ENCODE measurements at places on chromosomes 3 and 15.

DNA sequence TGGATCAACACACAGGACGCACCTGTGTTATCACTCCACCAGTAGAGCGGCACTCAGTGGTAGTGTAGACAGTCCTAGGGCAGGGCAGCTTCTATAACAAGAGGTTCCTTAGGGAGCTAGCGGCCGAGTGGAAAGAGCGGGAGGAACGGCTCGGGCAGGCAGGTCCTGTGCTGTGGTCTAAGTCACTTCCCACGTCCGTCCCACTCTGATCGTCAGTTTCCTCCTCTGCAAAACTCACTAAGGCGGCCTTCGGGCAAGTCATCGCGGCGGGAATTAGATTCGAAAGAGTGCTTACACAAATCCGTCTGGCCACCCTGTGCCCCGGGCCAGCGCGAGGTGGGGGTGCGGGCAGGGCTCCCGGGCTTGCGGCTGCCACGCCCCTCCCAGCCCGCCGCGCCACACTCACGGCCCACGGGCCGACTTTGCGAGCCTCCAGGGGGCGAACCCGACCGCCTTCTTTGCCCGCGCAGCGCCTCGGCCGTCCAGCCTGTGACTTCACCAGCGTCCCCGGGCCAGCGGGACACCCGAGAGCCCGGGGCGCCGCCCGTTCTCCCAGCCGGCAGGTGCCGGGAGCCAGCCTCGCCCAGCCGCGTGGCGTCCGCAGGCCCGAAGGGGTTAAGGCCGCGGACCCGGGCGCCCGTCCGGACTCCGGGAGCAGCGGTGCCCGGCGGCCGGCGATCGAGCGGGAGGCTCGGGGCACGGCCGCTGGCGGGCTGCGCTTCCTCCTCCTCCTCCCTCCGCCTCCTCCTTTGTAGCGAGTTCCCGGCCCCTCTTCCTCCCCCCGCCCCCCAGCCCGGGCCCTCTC, 416 bp upstream of the CORO2B start:
- DNase-seq, result peak; percentile 76

GRCh38 chr15:58608129-58608590, 141.3 kb downstream of the ADAM10 start:
- DNase-seq, result no peak

DNA sequence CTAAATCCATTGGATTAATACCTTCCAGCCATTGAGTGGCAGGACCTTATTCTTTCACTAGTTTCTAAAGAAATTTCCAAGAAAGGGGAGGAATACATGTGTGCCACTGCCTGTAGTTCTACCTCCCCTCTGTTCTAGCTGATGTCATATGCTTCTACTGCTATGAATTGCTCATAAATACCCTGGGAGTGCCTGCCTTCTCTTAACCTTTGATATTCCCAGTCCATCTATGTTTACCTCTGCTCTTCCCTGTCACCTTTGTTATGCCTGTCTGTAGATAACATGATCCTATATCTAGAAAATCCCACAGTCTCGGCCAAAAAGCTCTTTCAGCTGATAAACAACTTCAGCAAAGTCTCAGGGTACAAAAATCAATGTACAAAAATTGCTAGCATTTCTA, 486.9 kb upstream of the ARRDC4 start:
- DNase-seq, result no peak

- DNase-seq, result no peak
Measured at GRCh38 chr3:171782617-171783016, 27.7 kb downstream of the PLD1 start.

- DNase-seq, result no peak
Measured at GRCh38 chr15:29324746-29325145, 55.1 kb upstream of the NSMCE3 start.

- no peak for DNase-seq
Measured at GRCh38 chr15:79858469-79858868, 38.3 kb downstream of the MTHFS start.

GRCh38 chr3:142459096-142459495, 11.3 kb upstream of the XRN1 start:
- DNase-seq, result no peak

- DNase-seq, result no peak
Measured at GRCh38 chr3:98784666-98785600, 21.8 kb downstream of the ST3GAL6 start.

DNA sequence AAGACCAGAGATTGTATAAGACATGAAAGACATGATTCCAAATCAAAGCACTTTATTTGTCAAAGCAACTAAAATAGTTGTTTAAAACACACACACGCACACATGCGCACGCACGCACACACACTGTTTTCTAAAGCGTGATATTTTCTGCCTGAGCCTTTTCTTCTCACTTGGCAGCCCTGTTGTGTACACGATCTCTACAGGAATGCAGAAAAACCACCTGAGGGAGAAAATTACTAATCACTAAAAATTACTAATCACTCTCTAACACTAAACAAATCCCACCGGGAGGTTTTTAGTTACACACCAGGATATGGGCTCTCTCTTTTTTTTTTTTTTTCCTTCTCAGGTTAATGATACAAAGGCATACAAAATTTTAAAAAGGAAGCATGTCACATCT, 160.1 kb upstream of the ATP11B start:
- no peak for DNase-seq

DNA sequence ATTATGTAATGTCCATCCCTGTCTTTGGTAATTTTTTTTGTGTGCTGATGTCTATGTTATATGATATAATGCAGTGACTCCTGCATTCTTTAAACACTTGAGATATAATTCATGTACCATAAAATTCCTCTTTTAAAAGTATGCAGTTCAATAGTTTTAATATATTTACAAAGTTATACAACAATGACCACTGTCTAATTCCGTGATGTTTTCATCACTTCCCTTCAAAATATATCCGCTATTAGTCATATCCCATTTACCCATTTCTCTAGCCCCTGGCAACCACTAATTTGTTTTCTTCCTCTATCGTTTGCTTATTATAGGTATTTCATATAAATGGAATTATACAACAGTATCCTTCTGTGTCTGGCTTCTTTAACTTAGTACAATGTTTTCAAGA, 64.9 kb upstream of the SUCLG2 start:
- DNase-seq, result no peak

GRCh38 chr3:129972301-129972700, 2.2 kb upstream of the TRH start:
- DNase-seq, result no peak

GRCh38 chr3:151387842-151388241, 3.3 kb upstream of the P2RY12 start:
- DNase-seq, result no peak

DNA sequence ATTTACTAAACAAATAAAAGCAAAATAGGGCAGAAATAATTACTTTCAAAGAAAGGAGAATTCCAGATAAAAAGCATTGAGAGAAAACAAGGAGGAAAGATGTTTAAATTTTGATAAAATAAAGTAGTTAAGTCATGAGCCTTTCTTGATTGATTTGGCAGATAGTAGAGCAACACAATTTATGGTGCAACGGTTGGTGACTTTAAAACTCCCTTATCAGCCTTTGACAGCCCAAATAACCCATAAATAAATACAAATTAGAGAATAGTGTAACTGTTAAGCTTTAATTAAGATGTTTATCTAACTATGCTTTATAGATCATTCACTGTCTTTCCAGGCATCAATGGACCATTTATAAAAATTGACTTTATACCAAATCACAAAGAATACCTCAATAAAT, 54.0 kb upstream of the EIF1B start:
- DNase-seq, result no peak

GRCh38 chr15:69595009-69595791, 142.6 kb downstream of the RPLP1 start:
- no peak for DNase-seq

DNA sequence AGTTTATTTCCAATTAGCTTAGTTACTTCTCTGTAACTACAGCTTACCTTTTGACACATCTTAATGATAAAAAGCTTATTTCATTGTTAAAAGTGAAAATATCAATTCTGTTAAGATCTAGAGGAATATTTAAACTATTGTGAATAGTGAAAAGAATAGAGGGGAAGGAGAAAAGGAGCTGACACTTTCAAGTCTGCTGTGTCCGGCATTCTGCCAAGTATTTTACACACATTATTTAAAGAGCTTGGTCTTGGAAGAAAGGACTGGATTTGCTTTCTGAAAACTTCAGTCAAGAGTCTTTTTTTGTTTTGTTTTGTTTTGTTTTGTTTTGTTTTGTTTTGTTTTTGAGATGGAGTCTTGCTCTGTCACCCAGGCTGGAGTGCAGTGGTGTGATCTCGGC, 34.8 kb downstream of the CCDC80 start:
- DNase-seq, result no peak

GRCh38 chr3:76900596-76900995, 139.3 kb upstream of the ROBO2 start:
- DNase-seq, result no peak

- no peak for DNase-seq
Measured at GRCh38 chr3:57256844-57257243, 29.3 kb downstream of the APPL1 start.

- no peak for DNase-seq
Measured at GRCh38 chr15:56871185-56871584, 47.3 kb upstream of the TCF12 start.

- peak; percentile 86 for DNase-seq
Measured at GRCh38 chr15:43808960-43809678, 8.7 kb downstream of the HYPK start.

- DNase-seq, result peak; percentile 98
Measured at GRCh38 chr3:94062513-94063404, at the start of the genes DHFR2 and NSUN3. Gene DHFR2 (minus strand): TSS chr3:94062916. CDS start chr3:94061511, 1,405 bp downstream. Gene NSUN3 (plus strand): TSS chr3:94063061. CDS start chr3:94063127, 66 bp downstream.

DNA sequence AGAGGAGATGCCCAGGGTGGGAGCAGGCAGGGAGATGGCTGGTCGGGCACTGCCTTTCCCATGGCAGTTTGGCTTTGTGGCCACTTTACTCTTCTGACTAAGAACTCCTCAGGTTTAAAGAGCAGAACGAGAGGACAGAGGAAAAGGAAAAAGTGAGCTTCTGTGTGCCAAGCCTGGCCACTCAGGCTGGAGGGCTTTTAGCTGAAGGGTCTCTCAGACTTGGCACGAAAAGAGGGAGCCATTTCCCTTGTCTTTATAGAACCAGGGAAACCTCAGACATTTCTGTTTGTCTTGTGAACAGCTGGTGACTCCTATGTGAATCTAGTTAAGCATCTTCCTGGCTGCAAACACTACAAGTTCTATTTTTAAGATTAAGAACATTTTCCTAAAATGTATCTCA, 23.3 kb upstream of the PSMD6 start:
- DNase-seq, result no peak

GRCh38 chr3:184500344-184500923, 61.2 kb upstream of the EPHB3 start:
- no peak for DNase-seq

DNA sequence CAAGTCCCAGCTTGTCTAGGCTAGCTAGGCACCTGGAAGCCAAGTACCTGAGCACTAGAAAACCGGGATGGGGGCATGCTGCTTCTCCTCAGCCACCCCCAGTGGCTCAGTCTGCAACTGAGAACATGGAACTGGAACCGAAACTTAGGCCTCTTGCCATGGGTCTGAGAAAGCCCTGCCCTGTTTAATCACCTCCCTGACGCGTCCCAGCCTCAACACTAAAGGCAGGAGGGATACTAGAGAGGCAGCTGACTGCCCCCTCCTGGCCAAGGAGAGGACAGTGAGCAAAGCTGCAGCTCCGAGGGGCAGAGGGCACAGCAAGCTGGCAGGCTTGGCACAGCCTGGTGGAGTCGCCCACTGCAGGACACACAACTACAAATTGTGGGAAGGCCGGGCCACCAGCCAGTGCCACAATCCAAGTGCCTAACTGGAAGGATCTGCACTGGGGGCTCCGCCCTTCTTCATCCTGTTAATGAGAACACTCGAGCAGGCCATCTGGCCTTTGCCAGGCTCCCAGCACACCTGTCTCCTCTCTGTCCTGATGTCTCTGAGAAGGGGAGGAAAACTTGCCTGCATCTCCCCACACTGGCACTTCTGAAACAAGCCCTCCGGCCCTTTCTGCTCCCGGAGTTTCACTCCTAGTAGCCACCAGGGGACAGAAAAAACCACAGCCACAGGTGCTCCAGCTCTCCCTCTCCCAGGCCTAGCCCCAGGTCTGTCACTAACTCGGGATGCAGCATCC, 53.7 kb downstream of the BDH1 start:
- peak; percentile 31 for DNase-seq

DNA sequence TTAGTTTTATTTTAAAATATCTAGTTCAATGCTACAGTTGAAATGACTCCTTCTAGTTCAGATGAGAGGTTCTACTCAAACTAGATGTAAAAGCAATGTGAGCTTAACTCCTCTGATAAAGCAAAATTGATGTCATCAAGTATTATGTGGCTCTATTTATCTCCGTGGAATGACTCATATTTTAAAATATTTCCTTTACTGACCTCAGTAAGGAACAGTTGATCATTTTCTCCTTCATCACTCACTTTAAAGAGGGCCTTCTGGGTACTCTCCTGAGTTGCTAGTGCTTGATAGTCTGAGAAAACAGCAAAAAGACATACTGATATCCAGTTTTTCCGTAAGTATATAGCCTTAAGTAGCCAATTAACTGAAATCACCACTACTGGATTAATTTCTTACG, 1099.3 kb downstream of the ROBO2 start:
- DNase-seq, result no peak

- no peak for DNase-seq
Measured at GRCh38 chr15:92636401-92636907, 19.1 kb downstream of the FAM174B start.

DNA sequence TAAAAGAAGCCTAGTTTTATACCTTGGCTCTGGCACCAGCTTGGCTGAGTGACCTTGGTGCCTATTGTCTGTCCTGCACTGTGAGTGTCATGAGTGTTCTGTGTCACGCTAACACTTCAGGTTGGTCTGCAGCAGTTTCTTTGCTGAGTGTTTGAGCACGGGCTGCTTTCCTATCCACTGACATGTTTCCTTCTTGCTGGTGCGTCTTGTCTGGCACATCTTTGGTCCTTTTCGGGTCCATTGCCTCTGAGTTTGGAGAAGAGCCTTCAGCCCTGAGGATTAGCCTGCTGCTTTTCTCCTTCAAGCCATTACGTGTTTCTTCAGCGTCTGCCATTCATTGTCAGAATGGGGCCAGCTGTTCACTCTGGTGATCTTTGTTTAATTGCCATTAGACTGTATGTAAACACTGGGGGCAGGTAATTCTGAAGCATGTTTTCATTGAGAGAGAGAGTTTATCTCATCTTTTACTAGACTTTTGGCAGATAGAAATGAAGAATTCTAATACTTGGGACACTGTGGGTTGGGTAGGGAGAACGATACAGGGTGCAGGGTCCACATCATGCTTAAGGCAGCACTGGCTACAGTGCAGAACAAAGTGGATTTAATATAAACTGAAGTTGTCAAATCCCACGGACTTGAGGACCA, 55.5 kb downstream of the LRRC28 start:
- no peak for DNase-seq

- DNase-seq, result no peak
Measured at GRCh38 chr3:151318313-151318712, 1.7 kb upstream of the GPR87 start.

DNA sequence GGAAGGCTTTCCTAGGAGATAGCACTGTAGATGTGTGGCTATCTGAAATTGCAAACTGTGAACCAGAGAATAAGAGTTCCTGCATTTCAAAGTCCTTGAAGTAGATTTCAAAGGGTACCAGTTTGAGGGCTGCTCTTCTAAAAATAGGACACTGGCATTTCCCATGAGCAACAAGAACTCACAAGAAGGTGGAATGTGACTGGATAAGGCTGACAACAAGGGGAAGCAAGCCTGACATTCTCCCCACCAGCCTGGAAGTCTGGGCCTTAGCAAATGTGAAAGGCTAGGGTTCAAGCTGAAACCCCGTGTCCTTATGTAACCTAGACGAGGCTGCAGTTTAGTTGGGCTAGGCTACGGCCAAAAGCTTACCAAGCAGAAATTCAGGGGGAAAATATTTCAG, 18.7 kb upstream of the TJP1 start:
- no peak for DNase-seq

- DNase-seq, result no peak
Measured at GRCh38 chr3:120652896-120653545, 29.0 kb downstream of the HGD start.

Data from OCI-LY7 (cell line).